ENCODE measurements at places on chromosomes 11 and 22. TPM values are rescaled to one million over a fixed set of nuclear protein-coding genes. Genes with fewer than 3 reads are reported as not detected.

Gene TPBGL
- not detected for total RNA-seq

Gene ASPHD2
- 2.5 TPM for total RNA-seq

Gene MYRF
- under 0.01 TPM for total RNA-seq

Gene ACR
- not detected for total RNA-seq

Gene TM7SF2
- 22.8 TPM for total RNA-seq

Gene UPK3A
- total RNA-seq: not detected

Gene MCM5
- total RNA-seq: 5.3 TPM

Gene PAMR1
- 499 TPM for total RNA-seq

Gene AQP11
- total RNA-seq: 2.8 TPM

Gene LRRC32
- total RNA-seq: 66.8 TPM

Gene CRYBA4
- total RNA-seq: not detected

Gene MED17
- 16.8 TPM for total RNA-seq

Gene PARVA
- total RNA-seq: 42.9 TPM
